ENCODE measurements at places on chromosomes 12 and 14.

DNA sequence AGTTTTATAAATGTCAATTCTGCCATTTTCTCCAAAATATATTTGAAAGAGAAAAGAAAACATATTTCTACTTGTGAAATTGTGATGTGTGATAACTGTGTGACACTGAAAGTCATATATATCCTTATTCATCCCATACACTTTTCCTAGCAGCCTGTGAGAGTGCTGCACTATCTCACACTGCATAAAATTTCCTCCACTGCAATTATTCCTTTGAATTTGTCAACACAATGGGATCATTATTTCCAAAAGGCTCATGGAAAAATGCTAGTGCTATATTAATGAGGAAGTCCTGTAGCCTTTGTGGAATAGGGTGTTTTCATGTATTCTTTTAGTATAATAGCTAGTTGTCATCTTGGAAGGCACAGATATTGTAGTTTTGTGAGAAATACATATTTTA lies 504.1 kb downstream of the RPL10L start:
- DNase-seq, result no peak

- no peak for DNase-seq
Measured at GRCh38 chr12:76375470-76375869, 27.3 kb upstream of the BBS10 start.

DNA sequence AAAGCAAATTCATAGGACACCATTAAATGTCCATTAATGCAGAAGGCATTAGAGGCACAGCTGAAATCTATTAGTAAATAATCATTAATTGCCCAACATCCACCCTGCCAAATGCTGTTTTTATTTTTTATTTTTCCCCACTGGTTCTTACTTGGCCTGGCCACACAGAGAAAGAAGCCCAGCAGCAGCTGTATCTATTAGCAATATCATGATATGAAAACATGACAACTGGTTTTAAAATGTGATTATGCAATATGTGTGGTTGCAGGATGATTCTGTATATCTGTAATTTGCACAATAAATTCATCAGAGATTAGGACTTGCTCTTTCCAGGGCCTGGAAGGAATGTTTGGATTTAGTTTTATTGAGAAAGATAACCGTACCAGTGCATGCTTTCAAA lies 44.9 kb downstream of the SIX6 start:
- no peak for DNase-seq

DNA sequence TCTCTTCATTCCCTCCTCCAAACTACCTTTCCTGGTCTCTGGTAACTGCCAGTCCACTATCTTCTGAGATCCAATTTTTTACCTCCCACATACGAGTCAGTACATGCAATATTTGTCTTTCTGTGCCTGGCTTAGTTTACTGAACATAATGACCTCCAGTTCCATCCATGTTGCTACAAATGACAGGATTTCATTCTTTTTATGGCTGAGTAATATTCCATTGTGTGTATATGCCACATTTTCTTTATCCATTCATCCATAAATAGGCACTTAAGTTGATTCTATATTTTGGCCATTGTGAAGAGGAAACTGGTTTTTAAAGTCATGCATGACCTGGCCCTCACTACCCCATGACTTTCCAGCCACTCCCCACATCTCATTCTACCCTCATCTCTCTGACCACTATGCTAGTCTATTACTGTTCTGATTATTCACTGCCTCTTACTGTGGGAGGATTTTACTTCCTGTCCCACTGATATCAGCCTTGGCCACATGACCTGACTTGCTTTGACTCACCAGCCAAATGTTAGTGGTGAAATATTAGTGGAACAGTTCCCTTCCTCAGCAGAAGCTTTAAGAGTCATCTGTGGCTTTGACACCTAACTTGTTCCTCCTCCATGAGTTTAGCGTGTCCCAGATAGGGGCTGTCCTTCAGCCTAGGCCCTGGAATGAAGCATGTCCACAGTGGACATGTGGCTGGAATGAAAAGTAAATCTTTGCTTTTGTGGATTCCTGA lies 52.2 kb downstream of the GOLGA5 start:
- DNase-seq, result peak; percentile 66

DNA sequence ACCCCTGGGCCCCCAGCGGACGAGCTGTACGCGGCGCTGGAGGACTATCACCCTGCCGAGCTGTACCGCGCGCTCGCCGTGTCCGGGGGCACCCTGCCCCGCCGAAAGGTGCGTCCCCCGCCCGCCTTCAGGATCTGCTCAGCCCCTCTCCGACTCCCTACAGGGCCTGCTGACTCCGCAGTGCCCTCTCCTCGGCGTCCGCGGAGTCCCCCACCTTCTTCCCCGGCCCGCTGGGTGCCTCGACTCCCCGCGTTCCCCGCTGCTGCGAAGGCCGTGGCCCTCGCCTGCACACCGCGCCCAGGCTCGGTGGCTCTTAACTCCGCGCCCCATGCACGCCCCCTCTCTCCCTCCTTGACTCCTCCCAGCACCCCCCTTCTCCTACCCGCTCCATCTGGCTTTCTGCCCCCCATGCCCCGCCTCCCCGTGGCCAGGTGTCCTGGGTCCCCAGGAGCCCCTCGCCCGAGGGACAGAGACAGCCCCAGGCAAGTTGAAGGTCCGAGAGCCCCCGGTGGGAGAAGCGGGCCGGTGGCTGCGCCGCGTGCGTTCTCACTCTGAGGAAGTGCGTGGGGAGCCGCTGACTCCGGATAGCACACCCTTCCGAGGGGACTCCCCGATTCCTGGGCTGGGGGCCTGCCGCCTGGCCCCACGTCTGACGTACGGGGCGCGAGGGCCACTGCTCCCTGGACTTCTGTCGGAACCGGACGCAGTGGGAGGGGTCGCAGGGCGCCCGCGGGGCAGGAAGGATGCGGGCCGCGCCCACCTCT lies 594 bp downstream of the TAMALIN start:
- DNase-seq, result no peak

- no peak for DNase-seq
Measured at GRCh38 chr14:46368275-46368674, 283.3 kb downstream of the RPL10L start.

- no peak for DNase-seq
Measured at GRCh38 chr12:56529656-56530055, 8.0 kb downstream of the RBMS2 start.

DNA sequence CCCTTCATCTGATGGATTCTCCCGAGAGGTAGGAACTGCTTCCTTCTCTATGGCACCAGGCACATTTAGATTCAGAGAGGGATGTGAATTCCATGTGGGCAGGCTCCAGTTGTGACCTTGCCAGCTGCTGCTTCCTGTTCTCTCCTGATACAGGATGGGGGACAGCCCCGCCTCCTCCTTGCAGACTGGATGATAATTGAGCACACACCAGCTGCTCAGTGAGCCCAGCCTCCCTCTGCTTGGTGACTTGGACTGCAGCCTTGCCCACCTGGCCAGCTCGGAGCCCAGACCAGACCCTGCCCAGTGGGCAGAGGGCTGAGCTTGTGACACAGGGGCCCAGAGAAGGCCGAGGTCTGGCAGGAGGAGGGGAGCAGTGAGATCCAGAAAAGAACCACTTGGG lies 90.2 kb downstream of the CALM1 start:
- DNase-seq, result no peak

GRCh38 chr12:55745361-55746173 lies 2.6 kb downstream of the GDF11 start:
- no peak for DNase-seq

- DNase-seq, result no peak
Measured at GRCh38 chr14:90829677-90830076, 13.4 kb upstream of the TTC7B start.

GRCh38 chr14:99261912-99262787 lies 9.8 kb downstream of the BCL11B start:
- DNase-seq, result no peak

GRCh38 chr14:61147831-61148549 lies 133.1 kb downstream of the TMEM30B start:
- peak; percentile 99 for DNase-seq

DNA sequence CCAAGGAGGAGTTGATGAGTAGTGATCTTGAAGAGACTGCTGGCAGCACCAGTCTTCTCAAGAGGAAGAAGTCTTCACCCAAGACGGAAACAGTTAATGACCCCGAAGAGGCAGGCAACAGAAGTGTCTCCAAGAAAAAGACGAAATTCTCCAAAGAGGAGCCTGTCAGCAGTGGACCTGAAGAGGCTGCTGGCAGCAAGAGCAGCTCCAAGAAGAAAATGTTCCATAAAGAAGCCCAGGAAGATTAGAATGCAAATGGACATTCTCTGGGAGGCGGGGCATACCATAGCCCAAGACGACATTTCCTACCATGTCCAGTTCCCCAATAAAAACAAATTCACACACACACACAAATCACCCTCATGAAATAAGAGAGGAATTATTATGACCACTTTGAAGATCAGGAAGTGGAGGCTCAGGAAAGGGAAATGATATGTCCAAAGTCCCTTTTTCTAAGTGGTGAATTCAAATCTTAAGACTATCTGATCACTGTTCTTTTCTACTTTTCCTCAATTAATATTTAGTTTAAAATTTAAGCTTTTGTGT lies 131.8 kb downstream of the PAWR start:
- no peak for DNase-seq

DNA sequence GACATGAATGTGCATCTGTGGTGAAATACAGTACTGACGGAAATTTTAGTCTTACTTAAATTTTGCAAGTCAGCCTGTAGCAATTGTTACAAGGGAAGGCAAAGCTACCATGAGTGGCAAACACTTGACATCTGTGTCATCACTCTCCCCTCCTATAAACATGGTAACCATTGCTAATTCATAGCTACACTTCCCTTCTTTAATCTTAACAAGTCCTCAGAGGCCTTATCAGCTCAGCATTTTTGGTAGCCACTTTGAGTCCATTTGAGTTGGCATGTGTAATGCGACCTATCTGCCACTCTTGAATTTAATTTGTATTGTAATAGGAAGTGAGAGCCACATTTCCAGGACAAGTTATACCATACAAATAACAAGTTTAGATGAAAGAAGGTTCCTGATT lies 218.1 kb downstream of the RMST start:
- no peak for DNase-seq

DNA sequence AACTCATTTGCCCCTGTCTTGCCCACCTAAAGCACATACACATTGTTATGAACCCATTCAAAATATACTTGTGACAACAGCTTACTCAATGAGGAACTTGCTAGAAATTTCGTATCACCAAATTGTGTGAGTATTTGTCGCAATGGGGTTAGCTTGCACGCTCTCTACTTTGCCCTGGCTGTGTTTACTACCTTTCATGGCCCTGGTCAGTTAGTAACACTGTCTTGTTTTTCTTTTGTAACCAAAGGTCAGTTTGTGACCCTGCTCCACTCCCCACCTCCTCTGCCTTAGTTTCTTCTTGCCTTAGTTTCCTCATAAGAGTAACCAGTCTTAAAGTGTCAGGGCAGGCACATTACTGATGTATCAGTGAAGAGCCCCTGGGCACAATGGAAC lies 205.8 kb upstream of the EEA1 start:
- no peak for DNase-seq

DNA sequence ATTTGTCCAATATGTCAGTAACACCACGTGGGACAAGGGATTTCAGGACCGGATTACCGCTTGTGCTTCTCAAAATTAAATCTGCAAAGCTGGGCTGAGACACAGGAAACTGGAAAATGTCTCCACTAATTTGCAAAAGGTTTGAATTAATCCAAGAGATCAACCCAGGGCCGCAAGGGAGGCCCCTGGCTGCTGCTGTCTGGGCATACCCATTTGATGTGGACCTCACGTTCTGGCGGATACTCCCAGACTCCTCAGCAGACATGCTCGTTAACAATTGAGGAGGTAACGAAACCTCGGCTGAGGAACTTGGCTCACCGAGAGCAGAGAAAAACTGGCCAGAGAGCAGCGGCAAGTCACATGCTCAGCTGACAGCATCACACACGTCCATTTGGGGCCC lies 180.6 kb downstream of the SLC15A4 start:
- DNase-seq, result no peak

GRCh38 chr12:65279369-65280112 lies 1.1 kb downstream of the MSRB3 start:
- DNase-seq, result no peak

GRCh38 chr12:39006286-39006685 lies 100.9 kb upstream of the CPNE8 start:
- DNase-seq, result no peak

DNA sequence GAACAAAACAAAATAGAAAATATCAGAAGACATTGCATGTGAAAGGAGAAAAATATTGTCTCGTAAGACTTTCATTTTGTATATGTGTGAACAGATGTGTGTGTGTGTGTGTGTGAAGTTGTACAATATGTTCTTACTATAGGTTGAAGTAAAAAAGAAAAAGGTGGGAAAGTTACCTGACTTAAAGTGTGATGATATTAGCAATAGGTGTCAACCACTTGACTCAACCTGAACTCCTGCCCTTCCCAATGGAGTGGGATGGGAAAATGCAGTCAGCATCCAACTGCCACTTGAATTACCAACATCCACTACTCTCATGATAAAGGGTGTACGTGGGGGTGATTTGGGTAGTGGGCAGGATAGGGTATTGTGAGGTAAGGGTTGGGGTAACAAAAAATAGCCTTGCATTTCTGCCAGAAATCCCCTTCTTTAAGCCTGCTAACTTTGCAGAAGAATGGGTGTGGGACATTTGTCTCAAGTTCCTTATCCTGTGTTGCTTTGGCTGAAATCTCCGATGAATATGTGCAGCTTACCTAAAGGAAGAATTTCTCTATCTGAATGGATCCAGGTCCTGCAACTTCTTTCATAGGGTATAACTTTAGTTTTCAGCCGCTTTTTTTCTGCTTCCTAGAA lies 181.6 kb downstream of the CHST11 start:
- DNase-seq, result no peak

DNA sequence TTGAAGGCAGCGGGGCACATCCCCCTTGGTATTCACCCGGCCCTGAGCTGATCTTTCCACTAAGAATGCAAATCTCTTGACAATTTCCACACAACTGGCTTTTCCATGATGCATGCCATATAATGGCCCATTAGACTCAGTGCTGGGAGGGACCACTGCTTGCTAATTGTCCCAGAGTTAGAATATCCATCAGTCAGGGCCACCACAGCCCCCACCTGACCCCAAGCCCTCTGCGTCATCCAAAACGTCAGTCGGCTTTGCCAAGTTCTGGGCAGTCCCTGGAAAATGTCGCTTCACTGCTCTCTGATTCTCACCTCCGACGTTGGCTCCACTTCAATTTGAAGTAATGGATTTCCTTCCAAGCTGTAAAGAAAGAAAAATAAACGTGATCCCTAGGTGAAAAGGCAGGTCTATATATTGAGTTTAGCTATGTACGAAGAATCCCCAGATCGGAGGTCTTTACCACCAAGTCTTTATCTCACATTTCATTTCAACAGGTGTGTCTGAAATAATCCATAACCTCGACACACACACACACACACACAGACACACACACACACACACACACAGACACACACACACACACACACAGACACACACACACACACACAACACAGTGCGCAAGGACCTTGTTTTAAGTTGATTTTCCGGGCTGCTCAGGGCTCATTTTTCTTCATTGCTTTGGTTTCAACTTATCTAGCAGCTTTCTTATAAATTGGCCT lies 165.5 kb upstream of the NOS1 start:
- no peak for DNase-seq

GRCh38 chr14:97731800-97732199 lies 934.6 kb downstream of the VRK1 start:
- no peak for DNase-seq

- no peak for DNase-seq
Measured at GRCh38 chr14:100025111-100025510, 40.1 kb upstream of the EVL start.

DNA sequence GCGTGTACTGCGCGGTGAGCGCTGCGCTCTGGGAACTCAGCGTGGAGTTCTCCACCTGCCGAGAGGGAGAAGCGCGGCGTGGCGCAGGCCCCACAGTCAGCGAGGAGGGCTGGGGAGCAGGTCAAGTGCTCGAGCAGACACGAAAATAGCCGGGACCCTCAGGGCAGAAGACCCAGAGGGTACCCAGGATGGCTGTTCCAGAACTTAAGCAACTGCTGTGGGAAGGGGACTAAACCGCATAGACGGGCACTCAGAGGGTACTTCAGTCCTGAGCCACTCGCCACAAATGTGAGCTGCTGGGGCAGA lies 59.4 kb upstream of the GPR68 start:
- DNase-seq, result no peak
